ENCODE measurements at places on chromosomes 6 and 20.

- DNase-seq, result no peak
These were observed 46.3 kb upstream of the PLN start for GRCh38 chr6:118501765-118502164.

GRCh38 chr6:7136859-7137334, 29.1 kb downstream of the RREB1 start:
- DNase-seq, result no peak

- no peak for DNase-seq
These were observed 351.2 kb downstream of the CDC5L start for GRCh38 chr6:44738601-44739146.

DNA sequence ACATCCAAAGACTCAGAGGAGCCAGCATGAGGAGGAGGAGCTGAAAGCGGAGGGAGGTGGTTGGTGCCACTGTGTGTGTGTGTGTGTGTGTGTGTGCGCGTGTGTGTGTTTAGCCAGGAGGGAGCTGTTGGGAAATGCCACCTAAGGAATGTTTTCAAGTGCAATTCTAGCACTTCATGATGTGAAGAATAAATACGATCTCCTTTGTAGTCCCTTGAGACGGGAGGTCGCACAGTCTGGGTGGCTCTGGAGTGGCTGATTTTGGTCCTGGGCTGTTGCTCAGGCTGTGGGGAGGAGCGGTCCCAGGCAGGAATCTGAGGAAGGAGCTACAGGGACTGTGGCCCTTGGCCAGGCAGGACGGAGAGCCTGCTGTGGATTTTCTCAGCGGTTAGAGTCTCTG, 93.7 kb downstream of the PPP1R14C start:
- DNase-seq, result no peak

DNA sequence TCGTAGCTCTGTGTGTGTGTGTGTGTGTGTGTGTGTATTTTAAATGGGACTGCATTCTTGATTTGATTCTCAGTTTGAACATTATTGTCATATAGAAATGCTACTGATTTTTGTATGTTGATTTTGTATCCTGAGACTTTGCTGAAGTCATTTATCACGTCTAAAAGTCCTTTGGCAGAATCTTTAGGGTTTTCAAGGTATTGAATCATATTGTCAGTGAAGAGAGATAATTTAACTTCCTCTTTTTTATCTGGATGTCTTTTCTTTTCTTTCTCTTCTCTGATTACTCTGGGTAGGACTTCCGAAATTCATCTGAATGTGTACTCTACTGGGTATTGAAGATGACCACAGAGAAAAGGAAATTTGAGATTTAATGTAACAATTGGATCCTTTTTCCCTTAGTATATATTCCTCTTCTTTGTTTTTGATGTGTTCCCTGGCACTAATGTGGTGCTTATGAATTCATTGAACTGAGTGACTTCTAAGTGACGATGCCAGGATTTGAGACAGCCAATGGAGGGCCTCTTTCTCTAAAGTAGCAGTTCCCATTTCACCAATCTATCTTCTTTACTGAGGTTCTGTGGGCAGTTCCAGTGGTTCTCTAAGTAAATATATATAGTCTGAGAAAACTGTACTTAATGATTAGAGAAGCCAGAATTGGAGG, 47.6 kb downstream of the TNFAIP3 start:
- DNase-seq, result no peak

DNA sequence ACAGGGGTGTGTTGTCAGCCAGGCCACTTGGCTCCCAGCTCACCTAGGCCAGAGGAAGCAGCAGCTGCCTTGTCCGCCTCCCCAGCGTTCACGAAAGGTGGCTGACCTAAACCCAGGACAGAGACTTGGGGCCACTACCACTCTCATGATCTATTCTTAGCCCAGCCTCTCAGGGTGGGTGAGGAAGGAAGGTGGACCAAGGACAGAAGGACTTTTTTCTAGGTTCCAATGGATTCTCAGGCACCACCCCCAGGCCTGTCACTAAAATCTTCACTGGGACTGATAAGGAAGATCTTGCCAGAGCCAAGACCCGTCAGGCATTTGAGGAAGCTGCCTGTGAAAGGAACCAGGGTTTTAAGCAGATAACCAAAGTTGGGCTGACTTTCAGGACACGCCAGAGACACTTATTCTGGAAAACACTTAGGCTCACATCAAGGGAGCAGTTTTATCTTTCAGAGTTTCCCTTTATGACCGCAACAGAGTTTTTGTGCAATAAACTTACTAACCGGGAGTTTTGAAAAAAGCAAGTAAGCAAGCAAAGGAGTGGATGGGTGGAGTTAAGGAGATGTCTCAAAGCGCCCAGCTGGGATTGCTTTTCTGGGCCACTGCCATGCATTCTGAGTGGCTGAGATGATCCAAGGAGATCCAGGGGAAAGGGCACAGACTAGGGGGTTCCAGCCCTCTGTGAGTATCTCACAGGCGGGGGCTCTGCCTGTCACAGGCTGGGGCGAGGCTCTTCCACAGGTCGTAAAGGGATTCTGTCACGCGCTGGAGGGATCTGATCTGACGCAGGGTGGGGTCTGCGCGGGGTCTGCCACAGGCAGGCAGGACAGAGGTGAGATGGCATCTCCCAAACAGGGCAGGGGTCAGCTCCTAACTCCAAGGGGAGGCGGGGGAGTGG, 989 bp downstream of the FITM2 start:
- DNase-seq, result no peak

GRCh38 chr6:106630366-106630765, 988 bp downstream of the QRSL1 start:
- no peak for DNase-seq

- no peak for DNase-seq
These were observed 642 bp downstream of the EEF1A2 start for GRCh38 chr20:63497946-63498935.

- no peak for DNase-seq
These were observed 222.0 kb upstream of the SGK1 start for GRCh38 chr6:134539865-134540323.

- DNase-seq, result no peak
These were observed 164.8 kb downstream of the TFAP2C start for GRCh38 chr20:56793916-56794315.

DNA sequence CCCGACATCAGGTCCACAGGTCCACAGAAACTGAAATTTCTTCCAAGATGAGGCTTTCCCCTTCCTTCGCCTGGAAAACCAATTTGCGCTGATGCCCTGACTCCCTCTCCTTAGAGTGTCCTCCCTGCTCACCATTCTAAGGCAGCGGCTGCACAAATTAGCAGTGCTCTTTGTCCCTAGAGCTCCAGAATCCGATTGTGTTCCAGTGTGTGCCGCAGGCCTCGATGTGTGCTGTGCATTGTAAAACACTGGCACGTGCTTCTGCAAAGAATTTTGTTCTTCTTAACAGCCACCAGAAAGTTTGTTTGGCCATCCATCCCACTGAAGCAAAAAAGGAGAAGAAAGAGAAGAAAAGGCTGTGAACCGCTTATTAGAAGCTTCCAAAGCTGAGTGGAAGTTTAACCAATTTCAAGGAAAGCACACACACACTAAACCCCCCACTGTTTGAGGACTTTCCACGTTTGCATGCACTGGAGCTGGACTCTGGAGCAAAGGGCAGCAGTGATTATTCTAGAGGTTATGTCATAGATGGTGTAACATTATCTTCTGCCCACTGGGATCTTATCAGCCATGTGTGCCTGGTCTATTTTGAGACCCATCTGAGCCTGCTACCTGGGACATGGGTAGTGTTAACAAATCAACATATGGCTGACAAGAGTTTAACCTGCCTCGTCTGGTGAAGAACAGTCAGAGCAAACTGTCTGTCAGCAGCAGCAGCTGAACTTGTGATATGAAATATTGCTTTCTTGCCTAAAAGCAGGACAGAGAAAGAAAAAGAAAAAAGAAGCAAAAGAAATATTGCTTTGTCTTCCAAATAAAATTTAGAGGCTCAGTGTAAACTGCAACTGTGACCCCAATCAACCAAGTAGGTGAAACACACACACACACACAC, 64.9 kb upstream of the RREB1 start:
- DNase-seq, result no peak

DNA sequence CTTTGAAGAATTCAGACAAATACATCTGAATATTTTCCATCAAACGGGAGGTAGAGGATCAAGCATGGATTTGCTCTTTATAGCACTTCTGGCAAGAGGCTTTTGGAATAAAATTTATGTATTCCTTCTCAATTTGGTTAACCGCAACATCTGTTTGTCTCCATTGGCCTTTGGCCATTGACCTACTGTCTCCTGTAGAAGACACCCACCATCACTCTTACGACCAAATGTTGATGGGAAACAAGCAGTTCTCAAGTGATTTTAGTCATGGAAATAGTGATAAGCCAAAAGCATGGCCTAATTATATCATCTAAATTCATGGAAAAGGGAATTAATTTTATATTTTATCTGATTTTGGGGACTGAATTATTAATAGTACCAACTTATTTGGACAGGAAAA, 591.9 kb downstream of the CD109 start:
- no peak for DNase-seq

GRCh38 chr6:79134699-79135474, 56.8 kb upstream of the PHIP start:
- no peak for DNase-seq

DNA sequence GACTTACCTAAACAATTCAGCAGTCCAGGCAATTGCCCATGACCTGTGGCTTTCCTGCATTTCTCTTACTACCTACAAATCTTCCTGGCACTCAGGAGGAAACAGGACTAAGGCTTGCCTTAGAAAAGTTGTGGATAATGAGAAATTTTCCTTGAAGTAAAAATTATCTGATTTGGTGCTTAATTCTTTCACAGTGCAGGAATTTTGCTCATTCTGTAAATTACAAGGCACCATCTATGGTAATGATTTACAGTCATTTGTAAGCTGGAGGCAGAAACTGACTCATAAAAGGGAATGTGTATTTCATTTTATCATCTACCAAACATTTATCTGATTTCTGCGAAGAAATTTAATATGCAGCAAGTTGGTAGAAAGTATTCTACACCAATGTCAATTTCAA, 211.5 kb upstream of the FKBP1C start:
- no peak for DNase-seq

- no peak for DNase-seq
These were observed 30.3 kb downstream of the HACE1 start for GRCh38 chr6:104829183-104829958.

DNA sequence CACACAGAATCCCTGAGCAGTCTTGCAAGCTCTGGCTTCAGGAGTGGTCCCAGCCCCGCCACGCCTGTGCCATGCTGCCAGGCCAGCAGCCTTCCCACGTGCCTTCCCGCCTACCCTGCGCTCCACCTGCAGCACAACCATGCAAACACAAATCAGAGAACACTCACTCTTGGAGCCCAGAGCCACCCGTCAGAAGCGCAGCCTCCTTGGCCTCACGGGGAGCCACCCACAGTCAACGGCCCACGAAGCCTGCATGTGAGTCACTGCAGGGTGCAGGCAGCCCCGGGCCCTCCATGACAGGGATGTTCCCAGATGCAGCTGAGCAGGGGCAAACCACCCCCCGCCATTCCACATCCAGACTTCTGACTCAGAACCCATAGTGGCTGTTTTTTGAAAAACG, 217.0 kb downstream of the DLL1 start:
- no peak for DNase-seq

DNA sequence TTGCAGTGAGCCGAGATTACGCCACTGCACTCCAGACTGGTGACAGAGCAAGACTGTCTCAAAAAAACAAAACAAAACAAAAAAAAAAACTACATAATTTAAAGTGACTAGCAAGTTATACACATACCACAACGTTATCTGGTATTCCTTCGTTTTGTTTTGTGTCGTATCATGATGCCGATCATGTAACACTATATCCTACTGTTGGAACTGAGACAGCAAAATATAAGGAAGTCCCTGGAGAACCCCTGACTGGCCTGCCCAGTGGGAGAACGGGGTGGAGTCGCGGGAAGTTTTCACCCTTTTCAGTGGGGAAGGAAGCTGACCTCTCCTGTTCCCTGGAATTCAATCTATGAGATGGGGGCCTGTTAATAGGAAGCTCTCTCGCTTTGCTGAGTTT, 15.1 kb downstream of the SOX4 start:
- no peak for DNase-seq

- DNase-seq, result no peak
These were observed 75.1 kb downstream of the MYO6 start for GRCh38 chr6:75824160-75824559.

GRCh38 chr6:98847779-98848538, 13.6 kb downstream of the POU3F2 start:
- no peak for DNase-seq

- no peak for DNase-seq
These were observed 281.2 kb upstream of the SUPT3H start for GRCh38 chr6:45658958-45659357.

DNA sequence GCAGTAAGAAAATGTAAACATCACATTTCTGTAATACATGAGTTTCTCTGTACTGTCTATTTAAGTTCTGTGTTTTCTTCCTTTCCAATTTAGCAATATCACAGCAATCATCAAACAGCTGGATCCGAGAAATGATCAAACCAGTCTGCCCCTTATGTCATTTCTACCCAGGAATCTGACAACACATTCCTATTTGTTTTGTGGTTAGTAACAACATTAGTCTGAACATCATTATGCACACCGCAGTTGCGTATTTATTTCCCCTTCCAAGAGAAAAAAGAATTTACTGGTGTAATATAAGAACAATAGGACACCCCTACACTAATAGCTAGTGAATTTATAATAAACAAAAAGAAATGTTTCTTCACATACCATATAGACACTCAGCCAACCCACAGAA, 179.5 kb downstream of the BTBD9 start:
- no peak for DNase-seq

DNA sequence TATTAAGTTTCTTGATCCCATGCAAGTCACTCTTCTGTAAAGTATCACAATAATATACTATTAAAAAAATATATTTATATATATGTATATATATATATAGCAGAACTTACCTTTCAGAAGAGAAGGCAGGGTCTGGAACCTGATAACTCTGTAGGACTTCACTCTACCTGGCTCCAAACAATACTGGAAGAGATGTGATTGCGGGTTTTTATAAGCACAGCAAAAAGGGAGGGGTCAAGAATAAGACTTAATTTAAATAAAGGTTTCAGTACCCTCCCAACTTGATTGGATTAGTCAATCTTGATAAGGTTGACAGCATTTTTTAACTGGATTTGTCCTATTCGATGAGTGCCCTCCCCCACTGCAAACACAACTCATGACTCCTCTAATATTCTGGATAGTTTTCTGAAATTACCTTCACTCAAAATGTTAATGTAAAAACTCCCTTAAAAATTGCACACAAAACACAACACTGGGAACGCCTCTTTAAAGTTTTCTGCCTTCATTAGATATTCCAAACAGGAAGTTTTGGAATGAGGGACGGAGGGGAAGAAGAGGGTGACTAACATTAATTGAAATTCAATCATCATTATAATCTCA, 4.0 kb upstream of the ZNF217 start:
- no peak for DNase-seq

DNA sequence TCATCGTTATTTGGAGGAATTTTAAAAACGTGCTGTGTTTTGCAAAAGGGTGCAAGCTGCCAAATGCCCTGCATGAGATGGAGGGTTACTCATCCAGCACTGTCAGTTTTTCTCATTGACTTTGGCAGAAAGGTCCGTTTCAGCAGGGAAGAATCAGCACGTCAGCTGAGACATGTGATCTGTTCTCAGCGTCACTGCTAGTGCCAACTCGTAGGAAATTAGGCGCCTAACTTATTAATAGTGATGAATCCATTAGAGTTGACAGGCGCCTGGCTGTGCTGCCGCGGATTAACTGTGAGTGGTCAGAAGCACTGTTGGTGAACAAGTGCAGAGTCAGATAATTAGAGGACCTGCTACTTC, 175.5 kb upstream of the FOXQ1 start:
- no peak for DNase-seq

GRCh38 chr6:45535933-45536332, 158.2 kb upstream of the SUPT3H start:
- no peak for DNase-seq

- no peak for DNase-seq
These were observed 209.0 kb upstream of the CITED2 start for GRCh38 chr6:139583420-139583819.

- DNase-seq, result no peak
These were observed 101.0 kb upstream of the MPC1 start for GRCh38 chr6:166483573-166484250.

All from stimulated activated CD8-positive, alpha-beta memory T cell treated with anti-CD3 and anti-CD28 coated beads, Interleukin-4, amount 100 ng/mL, for 1 hour (primary cell).